ENCODE measurements at places on chromosomes 6 and 20. TPM values are rescaled to one million over a fixed set of nuclear protein-coding genes. Genes with fewer than 3 reads are reported as not detected.

- no peak for DNase-seq
These were observed 31.6 kb downstream of the SPDEF start for GRCh38 chr6:34524499-34524898.

GRCh38 chr20:61966492-61967244 is 99.0 kb downstream of the TAF4 start:
- peaks cover 1% of the 10 kb centered on the region for H3K36me3 ChIP-seq
- peaks cover 29% of the 10 kb centered on the region for H3K27me3 ChIP-seq
- no peak overlapping the region for H3K27ac ChIP-seq
- H3K4me1 ChIP-seq = no peaks in the 10 kb centered on the region

DNA sequence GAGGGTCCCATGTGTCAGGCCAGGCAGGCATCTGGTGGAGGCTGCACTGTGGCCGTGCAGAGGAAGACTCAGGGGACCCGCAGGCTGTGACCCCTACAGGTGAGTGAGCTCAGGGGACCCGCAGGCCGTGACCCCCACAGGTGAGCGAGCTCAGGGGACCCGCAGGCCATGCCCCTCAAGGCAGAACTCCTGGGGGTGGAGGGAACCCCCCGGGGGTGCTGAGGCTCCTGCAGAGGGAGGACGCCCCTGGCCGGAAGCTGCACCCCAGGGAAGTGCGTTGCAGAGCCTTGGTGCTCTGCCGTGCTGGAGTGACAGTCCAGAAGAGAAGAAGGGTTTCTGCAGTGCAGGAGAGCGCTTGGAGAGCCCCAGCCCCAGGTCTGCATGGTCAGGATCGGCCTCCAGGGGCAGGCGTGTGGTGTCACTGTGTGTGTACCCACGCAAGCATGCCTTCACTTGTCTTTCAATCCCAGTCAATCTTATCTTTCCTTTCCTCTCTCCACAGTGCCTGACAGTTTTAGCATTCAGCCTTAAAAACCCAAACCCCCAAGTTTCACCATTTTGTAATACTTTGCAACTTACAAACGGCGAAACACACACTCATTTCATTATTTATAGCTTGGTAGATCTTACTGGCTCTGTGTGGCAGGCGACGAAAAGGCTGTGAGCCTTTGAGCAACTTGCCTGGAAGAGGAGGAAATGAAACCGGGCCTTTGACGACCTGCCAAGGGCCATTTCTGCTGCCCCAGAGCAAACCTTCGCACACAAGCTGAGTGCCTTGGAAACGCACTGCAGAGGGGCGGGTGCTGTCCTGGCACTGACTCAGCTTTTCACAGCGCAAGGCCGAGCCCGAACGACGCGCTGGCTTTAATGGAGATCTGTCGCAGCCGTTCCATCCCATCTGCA is 101.4 kb upstream of the AGPAT4 start:
- DNase-seq = peak; percentile 36
- H3K36me3 ChIP-seq = no peaks in the 10 kb centered on the region
- no peak overlapping the region for H3K27ac ChIP-seq
- no peaks in the 10 kb centered on the region for H3K27me3 ChIP-seq
- H3K4me1 ChIP-seq = peaks cover 5% of the 10 kb centered on the region
- H3K4me3 ChIP-seq = no peak overlapping the region

GRCh38 chr20:25274481-25274880 is 26.6 kb downstream of the PYGB start:
- no peaks in the 10 kb centered on the region for H3K27me3 ChIP-seq
- H3K36me3 ChIP-seq = peaks cover 99% of the 10 kb centered on the region
- H3K4me1 ChIP-seq = no peaks in the 10 kb centered on the region
- DNase-seq = no peak

- H3K4me1 ChIP-seq = no peaks in the 10 kb centered on the region
- no peak overlapping the region for H3K27ac ChIP-seq
- H3K36me3 ChIP-seq = no peaks in the 10 kb centered on the region
- H3K27me3 ChIP-seq = no peaks in the 10 kb centered on the region
- H3K4me3 ChIP-seq = no peak overlapping the region
These were observed 631.7 kb downstream of the TFAP2B start for GRCh38 chr6:51450248-51450957.

DNA sequence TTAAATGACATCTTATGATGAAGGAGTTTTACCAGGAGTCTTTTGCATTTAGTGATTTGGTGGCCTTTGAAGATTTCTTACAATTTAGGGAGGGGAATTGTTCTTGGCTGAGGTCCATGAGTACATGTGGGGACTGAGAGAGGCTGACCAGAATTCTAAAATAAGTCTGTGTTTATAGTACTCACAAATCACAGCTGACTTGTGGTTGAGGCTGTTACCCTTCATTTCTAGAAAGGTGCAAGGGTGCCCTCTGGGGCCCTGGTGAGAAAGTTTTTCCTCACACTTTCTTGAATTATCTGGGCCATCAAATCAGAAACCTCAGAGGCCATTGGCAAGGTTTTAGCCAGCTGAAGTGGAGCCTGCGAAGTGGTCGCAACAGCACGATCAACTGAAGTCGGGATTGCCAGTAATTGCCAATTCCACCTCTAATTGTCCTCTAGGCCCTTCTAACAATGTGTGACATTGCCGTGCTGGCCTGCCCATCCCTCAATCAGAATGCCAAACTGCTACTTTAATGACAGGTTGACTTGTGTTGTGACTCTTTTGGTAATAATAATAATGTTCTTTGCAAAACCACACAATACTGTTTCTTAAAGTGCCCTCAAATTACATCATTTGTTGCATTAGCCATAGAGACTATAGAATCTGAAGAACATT is 221.6 kb downstream of the OGFRL1 start:
- H3K36me3 ChIP-seq = no peaks in the 10 kb centered on the region
- peak; percentile 56 for DNase-seq
- no peak overlapping the region for H3K27ac ChIP-seq
- peaks cover 21% of the 10 kb centered on the region for H3K4me1 ChIP-seq
- no peak overlapping the region for H3K4me3 ChIP-seq
- no peaks in the 10 kb centered on the region for H3K27me3 ChIP-seq

- H3K4me1 ChIP-seq = peaks cover 35% of the 10 kb centered on the region
- H3K27ac ChIP-seq = no peak overlapping the region
- H3K36me3 ChIP-seq = peaks cover 19% of the 10 kb centered on the region
- no peaks in the 10 kb centered on the region for H3K27me3 ChIP-seq
These were observed 182.8 kb downstream of the SASH1 start for GRCh38 chr6:148525453-148525852.

GRCh38 chr20:33163856-33164762 is 3.9 kb upstream of the BPIFA2 start:
- no peak overlapping the region for H3K4me3 ChIP-seq
- no peaks in the 10 kb centered on the region for H3K4me1 ChIP-seq
- no peak overlapping the region for H3K27ac ChIP-seq
- H3K27me3 ChIP-seq = no peaks in the 10 kb centered on the region

- H3K27me3 ChIP-seq = no peaks in the 10 kb centered on the region
- DNase-seq = no peak
- peaks cover 12% of the 10 kb centered on the region for H3K36me3 ChIP-seq
- H3K4me3 ChIP-seq = no peak overlapping the region
- peaks cover 29% of the 10 kb centered on the region for H3K4me1 ChIP-seq
These were observed 18.7 kb downstream of the BPHL start for GRCh38 chr6:3137057-3137777.

Gene RNF182
- total RNA-seq = not detected

Gene BANF2
- total RNA-seq = not detected

Gene MYBL2
- total RNA-seq = 0.09 TPM

Gene HIVEP2
- total RNA-seq = 21.5 TPM

Gene TRIM15
- not detected for total RNA-seq
